ENCODE measurements at places on chromosomes 5 and 9. TPM values are rescaled to one million over a fixed set of nuclear protein-coding genes. Genes with fewer than 3 reads are reported as not detected.

- H3K27ac ChIP-seq = no peak overlapping the region
- H3K36me3 ChIP-seq = no peaks in the 10 kb centered on the region
- H3K27me3 ChIP-seq = no peaks in the 10 kb centered on the region
Observed at GRCh38 chr9:1129382-1129781, 79.2 kb downstream of the DMRT2 start.

- H3K36me3 ChIP-seq = no peaks in the 10 kb centered on the region
- no peak overlapping the region for H3K27ac ChIP-seq
- peaks cover 2% of the 10 kb centered on the region for H3K4me1 ChIP-seq
- DNase-seq = peak; percentile 40
- H3K4me3 ChIP-seq = no peak overlapping the region
Observed at GRCh38 chr5:170597872-170598271, 94.1 kb downstream of the KCNIP1 start.

Gene LOX
- total RNA-seq = 79.1 TPM

GRCh38 chr5:68267066-68267465 is 51.5 kb downstream of the PIK3R1 start:
- no peak overlapping the region for H3K4me3 ChIP-seq
- H3K27me3 ChIP-seq = no peaks in the 10 kb centered on the region
- DNase-seq = no peak
- no peaks in the 10 kb centered on the region for H3K36me3 ChIP-seq
- H3K27ac ChIP-seq = no peak overlapping the region

DNA sequence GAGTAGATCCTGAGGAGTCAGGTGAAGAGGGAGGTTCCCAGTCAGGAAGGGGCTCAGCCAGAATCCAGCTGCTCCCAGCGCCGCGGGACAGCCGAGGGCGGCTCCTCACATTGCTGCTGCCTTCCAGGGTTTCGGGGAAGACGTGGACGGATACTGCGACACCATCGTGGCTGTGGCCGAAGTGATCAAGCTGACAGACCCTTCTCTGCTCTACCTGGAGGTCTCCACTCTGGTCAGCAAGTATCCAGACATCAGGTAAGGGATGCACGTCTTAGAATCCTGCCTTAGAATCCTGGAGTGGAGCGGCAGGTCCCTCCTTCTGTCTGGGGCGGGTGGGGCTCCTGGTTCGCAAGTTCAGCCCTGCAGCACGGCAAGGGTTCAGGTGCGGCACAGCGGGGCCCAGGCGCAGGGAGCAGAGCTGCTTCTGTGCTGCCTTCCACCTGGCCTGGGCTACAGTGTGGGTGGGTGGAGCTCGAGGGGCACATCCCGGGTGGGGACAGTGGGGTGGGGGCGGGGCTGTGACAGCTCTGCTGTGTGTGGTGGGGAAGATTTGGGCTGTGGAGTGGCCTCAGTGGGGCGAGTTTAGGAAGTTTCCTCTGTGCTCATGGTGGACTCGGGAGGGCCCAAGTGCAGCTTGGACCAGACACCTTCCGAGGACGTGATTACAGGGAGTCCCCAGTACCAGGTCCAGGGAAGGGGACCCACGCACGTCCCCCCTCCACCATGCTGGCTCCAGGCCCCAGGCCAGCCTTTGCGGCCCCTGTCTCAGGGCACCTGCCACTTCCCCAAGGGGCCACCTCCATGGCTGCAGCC is 22.8 kb downstream of the EXOC3 start:
- DNase-seq = no peak
- peaks cover 3% of the 10 kb centered on the region for H3K36me3 ChIP-seq
- H3K27ac ChIP-seq = no peak overlapping the region
- no peak overlapping the region for H3K4me3 ChIP-seq

Gene PCDHGB5
- 14.4 TPM for total RNA-seq

GRCh38 chr5:82023644-82024043 is 51.8 kb downstream of the ATG10 start:
- H3K27ac ChIP-seq = no peak overlapping the region
- H3K27me3 ChIP-seq = no peaks in the 10 kb centered on the region
- H3K36me3 ChIP-seq = no peaks in the 10 kb centered on the region
- no peak for DNase-seq

Gene PCDHB14
- 0.55 TPM for total RNA-seq

GRCh38 chr5:139709582-139710318 is 61.6 kb downstream of the CXXC5 start:
- no peak overlapping the region for H3K4me3 ChIP-seq
- H3K27ac ChIP-seq = no peak overlapping the region
- peaks cover 13% of the 10 kb centered on the region for H3K27me3 ChIP-seq
- H3K36me3 ChIP-seq = no peaks in the 10 kb centered on the region

DNA sequence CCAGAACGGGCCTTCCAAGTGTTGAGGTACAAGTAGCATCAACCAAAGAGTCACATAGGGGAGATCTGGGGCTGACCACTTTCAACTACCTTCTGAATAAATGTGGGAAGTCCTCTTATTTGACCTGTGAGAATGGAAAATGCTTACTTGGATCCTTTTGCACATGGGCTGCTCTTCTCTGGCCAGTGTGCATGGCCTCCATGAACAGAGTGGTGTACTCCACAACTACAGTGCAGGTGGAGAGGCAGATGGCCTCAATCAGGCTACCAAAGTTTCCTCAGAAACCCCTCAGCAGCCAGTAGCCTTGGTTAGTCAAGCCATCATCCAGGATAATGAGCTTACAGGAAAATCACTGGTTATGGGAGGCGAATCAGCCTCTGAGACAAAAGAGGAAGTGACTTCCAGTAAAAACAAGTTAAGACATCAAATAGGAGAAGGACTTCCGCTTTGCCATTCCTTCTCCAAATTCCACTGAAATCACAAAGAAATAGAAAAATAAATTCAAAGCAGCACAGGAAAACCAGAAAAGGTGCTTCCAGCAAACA is 18.3 kb upstream of the FCHO2 start:
- H3K36me3 ChIP-seq = no peaks in the 10 kb centered on the region
- no peak for DNase-seq
- H3K27me3 ChIP-seq = no peaks in the 10 kb centered on the region
- peaks cover 17% of the 10 kb centered on the region for H3K4me1 ChIP-seq
- peak overlapping the region; percentile 25 for H3K27ac ChIP-seq
- H3K4me3 ChIP-seq = no peak overlapping the region

GRCh38 chr9:109020581-109021511 is 7.5 kb upstream of the CTNNAL1 start:
- H3K4me3 ChIP-seq = no peak overlapping the region
- DNase-seq = no peak
- H3K36me3 ChIP-seq = peaks cover 7% of the 10 kb centered on the region
- no peak overlapping the region for H3K27ac ChIP-seq

Gene AQP3
- 0.93 TPM for total RNA-seq

GRCh38 chr5:172452398-172453205 is 1.7 kb downstream of the SH3PXD2B start:
- peak overlapping the region; percentile 63 for H3K27ac ChIP-seq
- peaks cover 40% of the 10 kb centered on the region for H3K4me1 ChIP-seq
- DNase-seq = peak; percentile 90
- H3K27me3 ChIP-seq = no peaks in the 10 kb centered on the region
- H3K4me3 ChIP-seq = peak overlapping the region; percentile 95
- no peaks in the 10 kb centered on the region for H3K36me3 ChIP-seq

DNA sequence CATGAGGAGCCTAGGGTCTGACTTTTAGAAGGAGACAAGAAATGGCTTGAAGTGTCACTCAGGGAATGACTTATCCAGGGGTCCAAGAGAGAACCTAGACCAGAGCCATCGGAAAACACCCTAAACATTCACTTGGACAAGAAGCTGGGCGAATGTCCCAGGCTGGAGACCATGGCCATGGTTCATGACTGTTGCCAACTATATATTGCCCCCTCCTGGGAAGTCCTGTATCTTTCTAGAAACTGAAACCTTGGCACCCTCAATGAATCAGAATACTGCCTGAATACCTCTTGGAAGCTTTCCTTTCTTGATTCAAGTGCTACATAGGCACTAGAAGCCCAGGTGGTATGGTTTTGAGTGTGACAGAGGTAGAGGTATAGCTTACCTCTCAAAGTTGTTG is 29.9 kb downstream of the TRMO start:
- H3K4me1 ChIP-seq = no peaks in the 10 kb centered on the region
- no peak for DNase-seq
- no peak overlapping the region for H3K4me3 ChIP-seq
- no peaks in the 10 kb centered on the region for H3K36me3 ChIP-seq
- H3K27me3 ChIP-seq = peaks cover 9% of the 10 kb centered on the region
- no peak overlapping the region for H3K27ac ChIP-seq

Gene SHOC1
- total RNA-seq = not detected

GRCh38 chr5:88897748-88898147 is 14.8 kb upstream of the MEF2C start:
- no peaks in the 10 kb centered on the region for H3K4me1 ChIP-seq
- no peaks in the 10 kb centered on the region for H3K36me3 ChIP-seq
- no peak overlapping the region for H3K27ac ChIP-seq
- no peak overlapping the region for H3K4me3 ChIP-seq
- no peak for DNase-seq
- H3K27me3 ChIP-seq = no peaks in the 10 kb centered on the region

Gene PTGDS
- total RNA-seq = not detected

GRCh38 chr9:129064499-129064908 is 16.4 kb upstream of the DOLPP1 start:
- H3K4me1 ChIP-seq = peaks cover 2% of the 10 kb centered on the region
- no peak overlapping the region for H3K4me3 ChIP-seq
- DNase-seq = no peak
- H3K36me3 ChIP-seq = peaks cover 48% of the 10 kb centered on the region

- H3K4me3 ChIP-seq = no peak overlapping the region
- peaks cover 23% of the 10 kb centered on the region for H3K36me3 ChIP-seq
- no peaks in the 10 kb centered on the region for H3K4me1 ChIP-seq
- no peak overlapping the region for H3K27ac ChIP-seq
- no peak for DNase-seq
- H3K27me3 ChIP-seq = no peaks in the 10 kb centered on the region
Observed at GRCh38 chr5:67115246-67115645, 81.4 kb downstream of the CD180 start.

DNA sequence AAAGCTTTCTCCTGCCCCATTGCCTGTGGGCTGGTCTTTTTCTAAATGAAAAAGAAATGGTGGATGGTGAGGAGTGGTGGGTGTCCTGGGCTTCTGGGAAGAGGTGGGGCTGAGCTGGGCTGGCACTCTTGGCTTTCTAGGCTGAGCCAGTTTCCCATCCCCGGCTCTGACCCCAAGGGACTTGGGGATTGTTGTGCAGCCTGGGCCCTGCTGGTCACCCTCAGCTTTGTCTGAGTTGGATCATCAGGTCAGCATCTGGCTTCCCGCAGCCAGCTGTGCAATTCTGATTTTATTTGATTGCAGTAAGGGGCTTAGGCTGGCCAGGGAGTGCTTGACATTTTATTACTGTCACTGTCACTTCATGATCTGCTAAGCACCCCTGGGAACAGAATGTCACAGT is 25.3 kb downstream of the GLRA1 start:
- no peak for DNase-seq
- H3K27me3 ChIP-seq = no peaks in the 10 kb centered on the region
- H3K36me3 ChIP-seq = no peaks in the 10 kb centered on the region
- no peak overlapping the region for H3K4me3 ChIP-seq
